ENCODE measurements at places on chromosomes 2 and 18.

DNA sequence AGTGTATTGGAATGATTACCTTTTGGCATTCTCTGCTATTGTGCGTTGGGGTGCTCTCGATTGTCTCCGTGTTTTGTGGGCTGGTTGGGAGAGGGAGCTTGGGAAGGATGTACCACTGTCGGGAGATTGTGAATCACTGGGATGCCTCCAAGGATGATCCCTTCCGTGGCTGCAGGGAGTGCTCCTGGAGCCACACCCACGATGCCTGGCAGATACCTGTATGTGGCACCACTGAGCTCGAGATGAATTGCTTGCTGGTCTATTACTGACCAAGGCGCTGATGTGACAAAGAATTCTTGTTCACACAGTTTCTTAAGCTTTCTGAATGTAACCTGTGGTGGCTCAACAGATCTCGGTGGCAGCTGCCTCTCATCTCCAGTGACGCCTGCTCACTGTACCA is 159.7 kb upstream of the LHCGR start:
- no peak for DNase-seq

- DNase-seq, result no peak
Observed at GRCh38 chr18:25187521-25188192, 164.3 kb downstream of the ZNF521 start.

- DNase-seq, result no peak
Observed at GRCh38 chr2:227296671-227297405, 28.2 kb upstream of the MFF start.

- no peak for DNase-seq
Observed at GRCh38 chr2:88177556-88177955, 7.4 kb downstream of the THNSL2 start.

GRCh38 chr18:59570796-59571195 is 126.4 kb downstream of the CCBE1 start:
- DNase-seq, result no peak

DNA sequence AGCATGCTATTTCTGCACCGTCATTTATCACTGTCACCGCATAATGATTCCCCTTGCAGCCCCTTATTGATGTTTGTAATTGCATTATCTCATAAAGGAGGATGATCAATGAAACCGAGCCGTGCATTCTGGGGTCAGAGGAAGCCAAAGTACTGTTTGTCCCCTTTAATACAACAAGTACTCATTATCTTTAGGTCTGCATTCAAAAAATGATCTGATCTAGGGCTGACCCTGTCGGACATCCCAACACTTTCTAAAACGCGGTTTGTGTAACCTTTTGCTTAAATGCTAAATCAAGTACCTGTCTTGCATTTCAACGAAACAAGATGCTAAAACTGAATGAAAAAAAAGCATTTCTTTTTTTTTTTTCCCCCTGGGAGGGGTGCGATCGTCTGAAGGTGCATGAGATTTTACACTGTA is 143.8 kb downstream of the MEIS1 start:
- DNase-seq, result no peak

DNA sequence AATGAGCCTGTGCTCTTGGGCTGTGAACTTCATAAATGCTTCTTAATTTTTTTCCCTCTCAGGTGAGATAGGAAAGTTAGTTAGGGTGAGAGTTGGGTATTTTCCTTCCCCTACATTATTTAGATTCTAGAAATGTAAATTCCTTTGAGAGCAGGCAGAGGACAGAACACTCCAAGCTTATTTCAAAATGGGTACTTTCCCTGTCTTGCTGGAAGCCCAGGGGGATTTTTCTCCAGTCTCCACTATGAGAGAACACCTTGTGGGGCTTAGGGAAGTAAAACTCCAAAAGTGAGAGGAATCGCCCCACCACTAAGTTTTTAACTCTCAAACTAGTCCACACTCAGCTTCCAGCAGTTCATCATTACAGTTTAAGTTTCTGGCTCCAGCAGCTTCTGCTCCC is 253.2 kb upstream of the CTAGE1 start:
- DNase-seq, result no peak

DNA sequence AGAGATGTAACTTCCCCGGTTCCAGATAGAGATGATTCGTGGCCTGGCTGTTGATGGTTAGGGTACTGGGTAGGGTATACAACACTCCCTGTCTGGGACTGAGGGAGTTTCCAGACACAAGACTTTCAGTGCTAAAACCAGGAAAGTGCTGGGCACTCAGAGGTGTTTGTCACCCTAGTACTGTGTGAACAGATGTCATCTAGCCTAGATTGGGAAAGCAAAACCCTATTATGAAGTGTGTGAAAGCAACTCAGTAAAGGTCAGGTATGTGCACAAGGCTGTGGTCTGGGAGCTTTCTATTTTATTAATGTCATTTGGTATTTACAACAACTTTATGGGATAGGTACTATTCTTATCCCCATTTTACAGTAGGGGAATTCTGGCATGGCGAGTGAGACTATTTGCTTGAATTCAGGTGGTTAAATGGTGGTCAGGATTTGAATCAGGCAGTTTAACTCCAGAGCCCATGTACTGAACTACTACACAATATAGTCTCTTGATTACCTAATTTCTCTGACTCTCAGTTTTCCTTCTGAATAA is 2.6 kb downstream of the BZW1 start:
- DNase-seq, result no peak

DNA sequence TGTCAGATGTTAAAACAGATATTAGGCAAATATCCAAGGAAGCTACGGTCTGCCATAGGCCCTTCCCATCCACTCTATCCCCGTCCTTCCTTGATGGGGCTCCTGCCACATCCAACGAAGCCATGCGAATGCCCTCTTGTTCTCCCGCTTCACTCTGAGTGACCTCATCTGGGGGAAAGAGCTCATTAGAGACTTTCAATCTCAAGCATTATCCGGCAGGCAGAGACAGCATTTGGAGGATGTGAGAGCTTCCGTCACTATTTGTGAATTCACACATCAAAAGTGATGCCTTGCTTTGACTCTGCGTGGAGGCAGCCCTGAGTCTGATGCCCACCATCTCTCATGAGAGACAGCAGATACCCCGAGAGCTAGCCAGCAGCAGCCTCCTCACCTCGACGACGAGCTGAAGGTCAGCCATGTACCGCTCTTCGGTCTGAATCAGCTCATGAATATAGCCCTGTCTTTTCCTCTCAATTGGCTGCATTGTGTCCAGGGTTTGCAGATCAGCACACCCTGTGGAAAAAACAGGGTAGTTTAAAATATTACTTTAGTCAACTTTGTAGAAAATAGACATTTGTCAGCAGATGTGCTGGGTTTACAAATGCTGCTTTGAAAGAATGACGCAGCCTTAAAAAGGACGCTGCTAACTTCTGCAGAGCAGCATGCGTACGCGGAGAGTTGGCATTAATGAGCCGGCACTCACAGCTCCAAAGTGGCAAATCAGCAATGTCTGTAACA is 45.9 kb downstream of the FAM228A start:
- no peak for DNase-seq

GRCh38 chr2:235141411-235142128 is 189.8 kb downstream of the SH3BP4 start:
- no peak for DNase-seq

- no peak for DNase-seq
Observed at GRCh38 chr18:44979748-44980147, 299.1 kb downstream of the SETBP1 start.

GRCh38 chr2:189641590-189641989 is 19.7 kb upstream of the ASNSD1 start:
- DNase-seq, result no peak

- DNase-seq, result no peak
Observed at GRCh38 chr2:173869244-173870229, 95.6 kb downstream of the SP3 start.

GRCh38 chr2:101148777-101149176 is 2.4 kb downstream of the TBC1D8 start:
- DNase-seq, result no peak

DNA sequence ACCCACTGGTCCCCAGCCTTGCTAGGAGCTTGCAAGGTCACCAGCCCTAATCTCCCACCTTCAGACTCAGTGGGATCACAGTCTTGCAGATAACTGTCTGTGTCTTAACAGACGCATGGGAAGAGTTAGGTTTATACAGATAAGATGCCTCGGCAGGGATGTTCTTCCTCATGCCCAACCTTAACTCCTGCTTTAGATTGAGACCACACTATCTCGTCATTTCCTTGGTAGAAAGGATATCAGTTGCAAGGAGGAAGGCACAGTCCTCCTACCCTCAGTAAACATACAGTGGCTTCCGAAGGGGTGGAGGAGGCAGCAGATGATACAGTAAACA is 7.2 kb downstream of the NT5DC4 start:
- no peak for DNase-seq

Data from NCI-H1436 treated with DMSO at 0.1 percent for 48 hours (cell line).